ENCODE measurements at places on chromosomes 2 and 18.

DNA sequence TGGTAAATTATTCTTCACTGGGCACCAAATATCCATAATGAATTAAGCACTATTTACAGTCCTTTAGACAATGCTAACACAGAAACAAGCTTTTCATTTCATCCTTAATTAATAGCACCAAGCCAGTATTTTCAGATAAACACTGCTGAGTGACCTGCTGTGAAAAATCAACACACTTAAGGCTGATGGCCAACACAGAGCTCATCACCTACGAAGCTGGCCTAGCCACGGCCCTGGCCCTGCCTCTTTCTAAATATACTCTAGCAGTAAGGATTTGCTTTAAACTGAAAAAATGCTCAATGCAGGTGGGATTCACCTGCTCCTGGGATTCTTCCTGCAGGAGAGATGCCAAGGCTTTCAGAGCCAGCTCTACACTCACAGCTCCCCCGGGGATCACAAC, 18.4 kb downstream of the CYB5A start:
- no peak for DNase-seq

- DNase-seq: no peak
Measured at GRCh38 chr2:122758967-122759366, 1003.5 kb downstream of the TSN start.

DNA sequence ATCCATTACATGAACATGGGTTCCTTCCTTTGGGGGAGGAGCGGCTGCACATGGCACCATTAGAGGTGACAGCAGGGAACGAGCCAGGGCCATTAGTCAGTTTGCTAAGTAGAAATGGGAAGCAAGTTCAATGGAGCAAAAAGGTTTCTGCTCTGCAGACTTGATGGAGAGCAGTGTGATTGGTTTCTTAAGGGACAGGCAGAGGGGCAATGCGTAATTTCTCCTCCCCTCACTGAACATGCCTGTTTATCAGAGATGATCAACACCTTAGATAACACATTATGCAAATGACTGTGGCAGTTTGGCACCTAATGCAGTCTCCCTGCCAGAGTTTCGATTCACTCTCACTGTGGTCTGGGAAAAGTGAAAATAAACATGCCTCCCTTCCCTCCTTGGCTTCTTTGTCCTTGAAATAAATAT, 414.5 kb downstream of the STK39 start:
- no peak for DNase-seq

DNA sequence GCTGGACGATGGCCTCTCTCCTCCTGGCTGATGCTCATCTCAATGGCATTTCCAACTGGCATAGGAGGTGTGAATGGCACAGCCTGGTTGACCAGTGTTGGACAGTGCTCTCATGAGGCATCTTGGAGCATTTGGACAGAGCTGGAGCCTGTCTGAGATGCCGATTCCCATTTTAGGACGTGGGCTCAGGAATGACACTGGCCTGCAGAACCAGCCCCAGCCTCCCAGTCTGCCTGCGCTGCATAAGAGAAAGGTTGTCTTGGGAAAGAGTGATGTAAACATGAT, 118.2 kb upstream of the COPS8 start:
- no peak for DNase-seq

DNA sequence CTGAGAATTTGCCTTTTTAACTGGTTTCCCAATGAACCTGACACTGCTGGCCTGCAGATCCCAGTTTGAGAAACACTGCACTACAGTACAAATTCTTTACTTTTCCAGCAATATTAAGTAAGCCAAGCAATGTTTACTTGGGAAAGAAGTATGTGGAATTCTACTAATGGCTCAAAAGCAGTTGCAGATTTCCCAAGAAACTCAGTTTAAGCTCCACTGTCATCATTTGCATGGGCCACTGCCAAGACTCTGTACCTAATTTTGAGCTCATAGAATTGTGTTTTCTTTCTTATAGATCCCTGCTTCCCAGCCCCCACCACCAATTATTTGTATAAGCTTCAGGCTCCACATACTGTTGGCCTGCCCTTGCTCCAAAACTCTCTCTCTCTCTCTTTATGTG, 676.1 kb downstream of the RNF144A start:
- DNase-seq: no peak

- DNase-seq: no peak
Measured at GRCh38 chr2:69608109-69608508, 35.4 kb downstream of the AAK1 start.

DNA sequence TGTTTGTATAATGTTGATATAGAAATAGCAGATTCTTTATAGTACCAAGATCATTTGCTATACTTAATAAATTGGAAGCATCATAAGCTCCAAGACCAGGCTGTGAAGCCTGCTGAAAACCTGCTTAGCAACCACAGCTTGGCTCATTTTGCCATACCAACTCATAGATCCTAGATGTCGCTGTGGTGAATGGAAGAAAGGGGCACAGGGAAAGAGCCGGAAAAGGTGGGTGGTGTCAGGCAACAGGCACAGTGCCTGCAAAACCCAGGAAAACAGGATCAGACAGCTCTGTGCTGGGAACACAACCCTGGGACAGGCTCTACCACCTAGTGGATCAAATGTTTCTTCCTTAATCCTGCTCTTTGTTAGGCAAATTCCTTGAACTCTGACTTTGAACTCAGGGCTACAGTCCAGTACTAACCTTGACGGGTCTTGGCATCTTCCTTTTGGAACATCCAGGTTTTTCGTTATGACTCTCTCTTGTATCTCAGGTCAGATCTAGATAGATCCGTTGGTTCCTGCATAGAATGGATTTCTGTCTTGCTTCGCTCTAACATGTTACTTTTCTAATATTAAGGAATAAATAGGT, 31.6 kb downstream of the TWSG1 start:
- DNase-seq: no peak

- no peak for DNase-seq
Measured at GRCh38 chr2:197010200-197011020, 83.9 kb upstream of the PGAP1 start.

DNA sequence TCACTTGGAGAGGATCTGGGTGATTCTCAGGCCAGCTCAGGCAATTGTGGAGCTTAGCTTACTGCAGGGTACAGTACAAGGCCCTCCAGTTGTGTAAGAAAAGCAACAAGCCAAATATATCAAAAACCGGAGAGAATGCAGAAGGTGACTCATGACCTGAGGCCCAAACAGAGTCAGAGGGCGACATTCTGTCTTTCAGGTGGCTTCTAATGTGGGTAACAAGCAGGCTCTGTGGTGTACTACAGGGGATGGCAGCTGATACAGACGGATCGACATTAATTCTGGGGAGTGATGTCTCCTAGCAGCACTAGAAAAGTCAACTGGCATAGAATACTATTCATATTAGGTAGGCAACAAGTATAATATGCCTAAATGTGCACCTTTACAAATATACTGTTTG, 219.5 kb upstream of the SOX11 start:
- DNase-seq: no peak
